ENCODE measurements at places on chromosomes 7 and 10.

DNA sequence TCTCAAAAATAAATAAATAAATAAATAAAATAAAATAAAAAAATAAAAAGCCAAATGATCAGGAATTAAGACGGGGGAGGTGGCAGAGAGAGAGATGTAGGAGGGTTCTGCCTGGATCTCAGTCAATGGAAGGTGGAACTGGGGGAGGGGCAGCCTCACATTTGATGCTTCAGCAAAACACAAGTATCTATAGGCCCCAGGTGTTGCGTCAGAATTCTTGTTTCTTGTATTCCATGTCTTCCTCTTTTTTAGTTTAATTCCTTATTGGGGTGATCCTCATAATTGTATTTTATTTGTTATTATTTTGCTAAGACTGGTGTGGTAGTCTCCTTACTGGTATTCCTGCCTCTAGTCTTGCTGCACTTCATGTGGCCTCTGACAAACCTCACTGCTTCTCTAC lies 41.4 kb upstream of the SMARCD3 start:
- DNase-seq: no peak

GRCh38 chr7:73707045-73707631 lies 12.3 kb downstream of the STX1A start:
- DNase-seq: peak; percentile 89

GRCh38 chr7:102080434-102081243 lies 206.0 kb upstream of the SH2B2 start:
- no peak for DNase-seq

DNA sequence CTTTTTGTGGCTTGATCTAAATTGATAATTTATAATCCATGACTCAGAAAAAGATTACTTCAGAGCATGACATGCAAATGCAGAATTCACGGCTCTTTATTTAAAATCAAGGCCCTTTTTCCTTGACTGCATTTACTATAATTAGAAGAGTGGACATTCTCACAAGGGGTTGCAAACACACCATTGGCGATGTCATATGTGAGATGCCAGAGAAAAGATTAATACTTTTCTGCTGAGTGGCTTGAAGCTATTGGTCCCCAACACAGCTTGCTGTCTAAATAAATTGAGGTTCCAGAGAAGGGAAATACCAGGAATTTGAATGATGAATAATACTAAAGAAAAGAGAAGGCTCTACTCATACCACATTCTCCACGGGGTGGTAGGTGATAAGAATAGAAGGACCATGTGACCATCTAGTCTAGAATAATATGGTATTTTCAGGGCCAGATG lies 78.7 kb upstream of the ARID5B start:
- no peak for DNase-seq

DNA sequence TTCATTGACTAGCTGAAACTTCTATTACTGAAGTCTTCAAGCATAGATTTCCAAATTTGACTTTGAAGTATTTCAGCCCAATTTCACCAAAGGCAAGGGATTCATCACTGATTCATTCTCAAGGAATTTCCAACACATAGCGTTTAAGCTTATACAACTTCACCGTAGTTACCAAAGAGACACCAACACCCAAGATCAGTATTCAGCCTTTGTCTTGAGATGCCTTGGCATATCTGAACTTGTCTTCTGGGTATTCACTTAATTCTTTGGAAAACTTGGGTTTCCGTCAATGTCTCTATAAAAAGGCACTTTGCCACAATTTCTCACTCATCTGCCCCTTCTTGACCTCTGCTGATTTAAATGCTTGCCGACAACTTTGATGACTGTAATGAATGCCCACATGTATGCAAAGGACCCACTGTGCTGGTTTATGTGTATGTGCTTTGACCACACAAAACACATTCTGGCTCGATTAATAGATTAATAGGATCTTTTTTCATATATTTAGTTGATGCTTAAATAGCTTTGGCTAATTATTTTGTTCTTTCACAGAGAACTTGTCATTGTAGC lies 49.6 kb downstream of the TES start:
- no peak for DNase-seq

DNA sequence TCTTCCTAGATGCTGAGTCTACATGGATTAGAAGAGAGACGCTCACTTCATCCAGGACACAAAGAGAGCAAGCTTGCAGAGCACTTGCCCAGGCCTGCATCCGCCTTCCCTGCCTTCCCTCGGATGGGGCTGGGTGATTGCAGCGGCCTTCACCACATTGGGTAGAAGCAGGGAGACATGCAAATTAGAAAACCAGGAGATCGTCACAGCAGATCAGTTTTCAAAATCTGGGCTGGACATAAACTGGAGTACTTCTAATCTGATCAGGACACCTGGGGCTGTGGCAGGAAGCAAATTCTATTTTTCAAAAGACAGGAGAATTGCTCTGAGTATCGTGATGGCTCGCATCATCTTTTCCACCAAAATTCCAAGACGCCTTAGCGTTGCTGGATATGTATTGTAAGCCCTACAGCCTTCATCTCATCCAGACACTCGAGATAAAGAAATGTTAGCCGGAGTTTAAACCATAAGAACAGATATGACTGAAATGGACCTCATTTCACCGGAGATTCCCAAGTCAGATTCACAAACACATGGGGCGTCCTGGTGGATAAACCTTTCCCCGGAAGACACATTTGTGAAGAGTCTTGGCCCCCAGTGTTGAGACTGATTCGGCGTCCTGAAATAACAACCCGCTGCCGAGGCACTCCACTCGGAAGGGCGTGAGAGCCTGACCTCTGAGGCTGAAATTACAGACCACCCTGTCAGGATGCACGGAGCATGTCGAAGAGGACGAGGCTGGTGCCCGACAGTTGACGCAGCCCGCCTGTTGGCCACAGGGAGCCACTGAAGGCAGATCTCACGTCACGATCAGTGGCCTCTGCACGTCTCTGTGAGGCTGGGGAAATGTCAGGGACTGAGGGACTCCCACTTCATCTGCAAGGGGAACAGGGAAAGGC lies 91.2 kb upstream of the PARD3 start:
- peak; percentile 57 for DNase-seq

DNA sequence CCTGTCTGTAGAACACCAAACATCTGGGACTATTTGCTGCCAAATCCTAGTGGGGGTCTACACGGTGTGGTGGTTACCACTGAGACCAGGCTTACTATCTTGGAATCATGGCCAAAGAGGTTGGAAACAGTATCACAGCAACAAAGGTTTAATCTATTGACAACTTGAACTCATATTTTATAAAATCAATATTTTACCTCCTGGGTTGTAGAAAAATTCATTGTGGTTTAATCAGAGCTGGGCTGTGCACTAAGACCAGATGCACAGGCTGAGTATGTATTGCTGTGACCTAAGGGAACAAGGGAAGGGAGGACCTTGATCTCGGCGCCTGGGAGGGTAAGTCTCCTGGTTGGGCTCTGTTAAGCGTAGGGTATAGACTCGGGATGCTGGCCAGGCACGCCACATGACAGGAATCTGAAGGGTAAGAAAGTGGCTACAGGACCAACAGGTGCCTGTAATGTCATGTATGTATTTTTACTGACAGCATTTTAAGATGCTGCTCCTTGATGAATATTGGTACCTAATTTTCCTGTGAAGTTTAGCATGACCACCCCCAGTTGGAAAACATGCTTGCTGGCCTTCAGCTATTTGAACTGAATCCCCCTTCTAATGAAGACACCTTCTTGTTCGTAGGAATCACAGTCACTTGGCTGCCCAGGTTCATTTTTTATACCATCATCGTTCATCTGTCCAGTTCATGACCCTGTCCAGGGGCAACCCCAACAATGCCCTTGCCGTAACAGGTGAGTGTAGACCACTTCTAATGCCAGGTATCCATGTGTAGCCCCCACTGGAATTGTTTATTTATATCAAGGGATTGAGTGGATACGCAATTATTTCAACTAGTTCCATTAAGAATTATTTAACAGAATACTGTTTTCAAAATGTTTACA lies 79.5 kb downstream of the EZH2 start:
- DNase-seq: no peak

GRCh38 chr7:129072479-129073011 lies 17.6 kb upstream of the TNPO3 start:
- no peak for DNase-seq

DNA sequence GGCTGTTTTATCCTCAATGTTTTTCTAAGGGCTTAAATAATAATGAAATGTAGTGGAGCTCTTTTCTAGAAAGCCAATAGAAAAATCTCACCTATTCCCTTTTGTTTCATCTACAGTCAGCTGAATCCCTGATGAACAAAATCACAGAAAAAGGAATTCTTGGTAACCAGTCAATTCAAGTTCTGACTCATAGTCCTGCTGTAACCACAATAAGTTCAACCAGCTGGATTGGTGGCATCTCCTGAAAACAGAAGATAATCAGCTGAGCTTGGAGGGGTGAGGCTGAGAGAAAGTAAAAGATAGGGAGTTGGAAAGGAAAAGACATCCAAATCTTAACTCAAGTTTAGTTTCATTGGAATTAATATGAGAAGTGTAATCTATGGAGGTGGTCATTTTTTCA lies 772.1 kb downstream of the CCSER2 start:
- DNase-seq: no peak

DNA sequence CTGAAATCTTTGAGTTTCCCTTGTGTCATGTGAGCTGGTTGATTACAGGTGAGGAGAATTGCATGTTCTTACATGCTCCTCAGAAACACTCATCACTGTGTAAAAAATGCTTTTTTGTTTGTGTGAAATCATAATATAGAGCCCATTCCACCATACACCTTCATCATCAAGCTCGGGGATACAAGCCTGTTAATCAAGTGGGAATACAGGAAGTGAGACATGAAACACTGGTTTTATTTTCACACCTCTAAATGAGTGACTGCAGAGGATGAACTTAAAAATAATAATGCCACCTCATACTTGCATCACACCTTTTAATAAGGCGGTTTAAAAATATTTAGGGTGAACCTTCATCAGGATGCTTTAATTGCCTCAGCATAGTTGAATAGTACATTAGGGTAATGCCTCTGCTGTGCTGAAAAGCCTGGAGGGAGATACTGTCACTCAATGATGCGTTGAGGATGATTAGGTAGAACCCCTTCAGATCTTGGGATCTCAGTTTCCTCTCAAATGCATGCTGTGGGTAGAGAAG lies 164.6 kb downstream of the AUTS2 start:
- DNase-seq: no peak

- no peak for DNase-seq
Observed at GRCh38 chr10:48801001-48801421, 116.3 kb downstream of the WDFY4 start.

DNA sequence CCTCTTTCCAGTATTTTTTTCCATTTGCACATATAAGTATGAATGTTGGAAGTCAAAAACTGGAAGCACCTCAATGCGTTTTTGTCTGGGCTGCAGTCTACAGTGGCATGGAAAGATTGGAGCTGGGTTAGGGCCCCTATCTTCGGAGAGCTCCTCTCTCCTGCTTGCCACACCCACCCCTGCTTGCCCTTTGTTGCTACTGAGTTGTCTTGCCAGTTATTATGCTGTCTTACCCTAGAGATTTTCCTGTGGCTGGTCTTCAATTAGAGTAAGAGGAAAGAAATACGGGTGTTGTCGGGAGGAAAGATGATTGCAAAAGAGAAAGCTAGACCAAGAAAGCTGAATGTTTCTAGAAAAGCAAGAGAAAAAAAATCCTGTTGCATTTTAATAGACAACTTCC lies 228.9 kb upstream of the CELF2 start:
- DNase-seq: no peak

- no peak for DNase-seq
Observed at GRCh38 chr7:11436316-11436715, 395.7 kb downstream of the THSD7A start.

DNA sequence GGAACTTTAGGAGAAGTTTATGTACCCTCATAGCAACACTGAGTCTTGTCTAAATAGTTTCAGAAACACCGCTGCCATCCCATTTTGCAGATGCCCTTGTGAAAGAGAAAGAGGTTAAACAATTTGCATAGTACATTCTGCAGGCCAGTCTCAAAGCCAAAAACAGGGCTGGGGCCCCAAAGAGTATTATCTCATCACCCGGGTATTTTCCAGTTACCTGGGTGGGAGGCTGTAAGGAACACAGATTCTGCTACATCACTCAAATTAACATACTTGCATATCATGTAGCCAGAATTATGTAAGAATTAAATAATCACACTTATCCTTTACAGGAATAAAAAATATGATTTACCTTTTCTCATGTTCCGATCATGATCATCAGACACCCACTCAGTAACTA lies 3.1 kb upstream of the FAM171A1 start:
- no peak for DNase-seq

DNA sequence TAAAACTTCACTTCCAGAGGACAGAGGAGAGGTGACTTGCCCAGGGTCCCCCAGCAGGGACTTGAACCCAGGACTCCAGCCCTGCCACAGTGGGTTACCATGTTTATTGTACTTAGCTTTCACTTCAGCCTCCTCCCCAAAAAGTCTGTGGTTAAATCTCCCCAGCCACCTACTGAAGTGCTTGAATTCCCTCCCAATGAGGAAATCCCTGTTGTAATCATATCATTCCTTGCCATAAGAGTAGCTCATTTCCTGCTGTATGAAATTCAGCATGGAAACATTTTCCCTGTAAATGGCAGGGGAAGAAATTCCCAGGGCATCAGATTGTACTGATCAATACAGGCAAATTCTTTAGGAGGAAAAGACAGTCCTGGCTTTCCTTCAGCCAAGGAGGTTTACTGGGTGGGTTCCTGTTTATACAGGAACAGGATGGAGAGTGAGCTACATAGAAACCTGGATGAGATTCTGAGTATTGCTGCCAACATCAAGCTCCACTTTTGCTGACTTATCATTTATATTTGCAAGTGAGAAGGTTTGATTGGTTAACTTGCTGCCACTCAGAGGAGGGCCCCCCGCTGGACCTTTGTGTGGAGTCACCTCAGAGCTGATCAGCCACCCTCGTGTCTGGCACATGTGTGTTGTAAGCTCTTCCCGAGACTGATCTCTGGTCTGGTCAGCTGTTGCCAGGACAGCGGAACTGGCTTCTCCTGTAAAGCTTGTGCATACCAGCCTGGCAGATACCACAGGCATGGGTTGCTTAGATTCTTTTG lies 16.4 kb upstream of the PDZD8 start:
- DNase-seq: no peak

- DNase-seq: no peak
Observed at GRCh38 chr10:113094114-113094486, 144.1 kb downstream of the TCF7L2 start.

DNA sequence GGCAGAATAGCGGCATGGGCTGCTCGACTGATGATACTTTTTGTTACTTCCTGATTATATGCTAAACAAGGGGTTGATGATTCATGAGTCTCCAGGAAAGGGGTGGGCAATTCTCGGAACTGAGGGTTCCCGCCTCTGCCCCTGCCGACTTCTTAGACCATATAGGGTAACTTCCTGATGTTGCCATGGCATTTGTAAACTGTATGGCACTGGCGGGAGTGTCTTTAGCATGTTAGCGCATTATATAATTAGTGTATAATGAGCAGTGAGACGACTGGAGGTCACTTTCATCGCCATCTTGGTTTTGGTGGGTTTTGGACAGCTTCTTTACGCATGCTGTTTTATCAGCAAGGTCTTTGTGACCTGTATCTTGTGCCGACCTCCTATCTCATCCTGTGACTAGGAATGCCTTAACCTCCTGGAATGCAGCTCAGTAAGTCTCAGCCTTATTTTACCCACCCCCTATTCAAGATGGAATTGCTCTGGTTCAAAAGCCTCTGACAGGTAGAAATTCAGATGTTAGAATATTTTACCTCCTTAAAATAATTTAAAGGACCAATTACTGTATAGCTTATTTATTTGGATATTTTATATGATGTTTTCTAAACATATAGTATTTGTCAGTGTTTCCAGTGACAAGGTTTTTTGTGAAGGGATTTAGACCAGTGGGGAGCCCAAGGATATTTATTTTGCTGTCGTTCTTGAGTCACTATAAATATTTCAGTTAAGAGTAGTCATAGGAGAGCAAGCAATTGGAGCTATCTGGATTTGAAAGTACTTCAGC lies 90.1 kb upstream of the PIK3CG start:
- DNase-seq: no peak

GRCh38 chr7:29495653-29496052 lies 68.0 kb upstream of the PRR15 start:
- DNase-seq: no peak
